ENCODE measurements at places on chromosomes 1 and 21.

GRCh38 chr21:34519016-34519415 lies 7.0 kb upstream of the KCNE1 start:
- H3K36me3 ChIP-seq = peaks cover 60% of the 10 kb centered on the region
- no peak for DNase-seq
- H3K4me1 ChIP-seq = peaks cover 24% of the 10 kb centered on the region

- no peak overlapping the region for H3K4me3 ChIP-seq
- no peaks in the 10 kb centered on the region for H3K27me3 ChIP-seq
- H3K4me1 ChIP-seq = no peaks in the 10 kb centered on the region
- no peak overlapping the region for H3K27ac ChIP-seq
- no peaks in the 10 kb centered on the region for H3K36me3 ChIP-seq
- DNase-seq = peak; percentile 42
These were observed 10.5 kb downstream of the WNT9A start for GRCh38 chr1:227937031-227937837.

DNA sequence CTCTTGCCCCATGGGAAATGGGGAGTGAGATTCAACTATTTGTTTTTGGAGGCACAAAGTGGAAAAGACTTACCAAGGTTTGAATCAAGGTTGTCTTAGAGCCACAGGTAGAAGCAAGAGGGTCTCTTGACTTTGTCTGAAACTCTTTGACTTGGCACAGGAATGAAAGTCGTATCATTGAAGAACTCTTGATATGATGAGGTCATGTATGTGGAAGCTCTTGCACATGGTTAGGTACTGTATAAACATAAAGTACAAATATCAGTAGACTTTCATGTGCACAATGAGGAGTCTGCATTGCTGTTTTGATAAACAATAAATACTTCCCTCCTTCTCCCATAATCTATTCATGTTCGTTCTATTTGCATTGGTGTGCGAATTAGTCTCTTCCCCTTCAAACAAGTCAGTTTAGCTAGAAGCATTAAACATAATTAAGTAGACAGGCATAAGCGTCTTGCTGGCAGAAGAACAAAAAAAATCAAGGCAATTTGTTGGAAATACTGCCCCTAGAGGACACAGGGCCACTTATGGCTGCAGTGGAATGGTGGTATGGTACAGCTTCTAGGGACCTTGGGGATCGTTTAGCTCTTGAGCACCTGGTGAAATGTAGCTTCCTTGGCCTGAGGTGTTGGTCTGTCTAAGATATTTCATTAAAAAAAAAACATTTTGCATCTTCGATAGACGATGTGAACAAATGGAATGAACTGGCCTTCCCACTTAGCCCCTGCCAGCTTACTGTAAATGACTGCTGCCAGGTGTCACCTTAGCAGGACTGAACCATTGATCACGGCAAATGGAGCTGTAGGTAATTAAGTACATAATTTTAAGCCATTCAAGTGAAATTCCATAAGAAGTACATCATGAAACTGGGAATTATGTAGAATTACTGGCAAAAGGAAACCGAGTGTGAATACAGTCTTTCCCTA lies 218.0 kb upstream of the GALNT2 start:
- no peak overlapping the region for H3K27ac ChIP-seq
- H3K36me3 ChIP-seq = no peaks in the 10 kb centered on the region
- H3K4me3 ChIP-seq = no peak overlapping the region

- no peak overlapping the region for H3K27ac ChIP-seq
- no peak for DNase-seq
These were observed 20.6 kb downstream of the SPOCD1 start for GRCh38 chr1:31795096-31795675.

GRCh38 chr1:208181364-208181763 lies 62.8 kb downstream of the PLXNA2 start:
- H3K4me1 ChIP-seq = peaks cover 80% of the 10 kb centered on the region
- no peak overlapping the region for H3K4me3 ChIP-seq
- H3K27ac ChIP-seq = no peak overlapping the region
- no peak for DNase-seq
- H3K27me3 ChIP-seq = no peaks in the 10 kb centered on the region

DNA sequence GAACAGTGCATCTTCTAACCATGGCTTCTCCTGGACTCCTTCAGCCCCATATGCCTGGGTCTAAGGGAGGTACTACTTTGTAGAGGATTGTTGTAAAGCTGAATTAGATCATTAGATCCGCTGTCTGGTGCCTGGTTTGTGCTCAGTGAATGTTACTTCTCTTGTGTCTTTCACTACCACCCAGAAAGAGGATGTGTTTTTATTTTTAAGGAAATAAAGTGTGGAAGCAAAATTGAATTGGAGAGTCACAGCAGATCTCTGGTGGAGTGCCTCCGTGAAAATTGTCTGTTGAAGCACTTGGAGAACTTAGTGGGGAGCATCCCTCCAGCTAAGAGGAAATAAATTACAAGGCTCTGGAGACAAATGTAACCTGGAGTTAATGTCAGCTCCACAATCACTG lies 101.8 kb upstream of the ARTN start:
- H3K27ac ChIP-seq = peak overlapping the region; percentile 11
- H3K27me3 ChIP-seq = no peaks in the 10 kb centered on the region
- no peak for DNase-seq
- no peak overlapping the region for H3K4me3 ChIP-seq
- H3K4me1 ChIP-seq = peaks cover 34% of the 10 kb centered on the region

DNA sequence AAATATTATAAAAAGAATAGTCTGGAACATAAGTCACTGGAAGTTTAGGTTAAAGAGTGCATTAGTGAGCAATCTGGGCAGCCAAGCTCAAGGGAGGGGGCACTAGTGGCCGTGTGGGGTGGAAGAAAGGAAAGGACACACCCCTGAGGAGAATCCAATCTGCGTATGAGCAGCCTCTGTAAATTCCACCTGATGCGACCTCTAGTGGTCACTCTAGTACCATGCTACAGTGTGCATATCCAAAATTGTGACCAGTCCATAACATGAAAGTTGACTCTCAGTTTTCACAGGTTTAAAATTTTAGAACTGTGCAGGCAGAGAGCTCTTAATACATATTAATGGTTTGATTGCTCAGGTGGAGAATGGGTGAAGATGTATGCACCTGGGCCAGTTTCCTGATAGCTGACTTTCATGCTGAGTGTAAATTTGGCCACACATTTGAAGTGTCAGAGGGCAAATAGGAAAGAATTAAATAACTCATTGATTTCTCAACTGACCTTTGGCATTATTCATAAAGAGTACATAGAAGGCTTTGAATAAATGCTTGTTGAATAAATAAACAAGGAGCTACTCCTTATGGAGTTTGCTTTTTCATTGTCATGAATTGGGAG lies 105.9 kb upstream of the C21orf91 start:
- H3K4me1 ChIP-seq = no peaks in the 10 kb centered on the region
- H3K4me3 ChIP-seq = no peak overlapping the region
- no peaks in the 10 kb centered on the region for H3K36me3 ChIP-seq
- H3K27ac ChIP-seq = no peak overlapping the region
- H3K27me3 ChIP-seq = no peaks in the 10 kb centered on the region

DNA sequence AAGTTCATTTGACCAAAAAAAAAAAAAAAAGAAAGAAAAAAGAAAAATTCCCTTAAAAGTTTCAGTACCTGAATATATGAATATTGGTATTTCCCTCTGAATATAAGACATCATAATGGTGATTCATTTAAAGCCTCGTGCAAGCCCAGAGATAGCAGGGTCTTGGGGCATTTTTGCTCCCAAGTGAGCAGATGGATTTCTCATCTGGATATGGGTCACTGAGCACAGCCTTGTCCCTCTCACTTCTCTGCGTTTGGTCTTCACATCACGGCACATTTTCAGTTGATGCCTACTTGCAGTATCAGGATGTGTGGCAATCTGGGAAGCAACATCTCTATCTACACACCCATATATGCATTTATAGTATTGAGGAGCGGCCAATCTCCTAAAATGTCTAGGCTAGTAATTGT lies 12.7 kb downstream of the CD58 start:
- H3K4me3 ChIP-seq = no peak overlapping the region
- H3K27me3 ChIP-seq = no peaks in the 10 kb centered on the region
- peaks cover 16% of the 10 kb centered on the region for H3K4me1 ChIP-seq
- no peak overlapping the region for H3K27ac ChIP-seq

DNA sequence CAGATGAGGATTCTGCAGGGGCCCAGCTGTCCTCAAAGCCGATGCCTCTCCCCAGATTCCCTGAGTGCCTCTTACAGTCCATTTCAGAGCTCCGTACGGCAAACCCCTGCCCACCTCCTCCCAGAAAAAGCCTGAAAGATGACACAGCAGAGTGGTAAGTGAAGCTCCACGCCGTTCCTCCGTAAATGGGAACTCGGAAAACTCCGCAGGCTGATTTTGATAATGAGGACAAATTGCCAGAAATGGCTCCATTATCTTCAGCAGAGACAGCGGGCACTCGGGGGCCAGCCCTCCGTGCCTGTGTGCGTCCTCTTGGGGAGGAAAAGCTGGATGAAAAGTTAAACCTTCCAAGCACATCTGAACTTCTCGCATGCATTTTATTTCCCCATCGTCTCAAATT lies 81.1 kb downstream of the NPHP4 start:
- peaks cover 4% of the 10 kb centered on the region for H3K36me3 ChIP-seq
- H3K27ac ChIP-seq = no peak overlapping the region
- H3K4me1 ChIP-seq = no peaks in the 10 kb centered on the region
- no peaks in the 10 kb centered on the region for H3K27me3 ChIP-seq
- no peak for DNase-seq
- no peak overlapping the region for H3K4me3 ChIP-seq

- DNase-seq = no peak
- H3K27ac ChIP-seq = no peak overlapping the region
- H3K4me3 ChIP-seq = no peak overlapping the region
- H3K36me3 ChIP-seq = peaks cover 7% of the 10 kb centered on the region
These were observed 25.6 kb downstream of the UCHL5 start for GRCh38 chr1:193033610-193034009.

DNA sequence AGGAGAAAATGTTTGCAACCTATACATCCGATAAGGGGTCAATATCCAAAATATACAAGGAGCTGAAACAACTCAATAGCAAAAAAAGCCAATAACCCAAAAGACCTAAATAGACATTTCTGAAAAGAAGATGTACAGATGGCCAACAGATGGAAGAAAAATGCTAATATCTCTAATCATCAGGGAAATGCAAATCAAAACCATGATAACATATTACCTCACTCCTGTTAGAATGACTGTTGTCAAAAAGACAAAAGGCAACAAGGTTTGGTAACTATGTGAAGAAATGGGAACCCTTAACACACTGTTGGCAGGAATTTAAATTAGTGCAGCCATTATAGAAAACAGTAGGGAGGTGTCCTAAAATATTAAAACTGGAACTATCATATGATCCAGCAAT lies 74.7 kb downstream of the LEPR start:
- peaks cover 7% of the 10 kb centered on the region for H3K4me1 ChIP-seq
- DNase-seq = no peak
- no peak overlapping the region for H3K27ac ChIP-seq
- no peaks in the 10 kb centered on the region for H3K36me3 ChIP-seq
- H3K27me3 ChIP-seq = no peaks in the 10 kb centered on the region
- H3K4me3 ChIP-seq = no peak overlapping the region

- H3K27ac ChIP-seq = no peak overlapping the region
- no peaks in the 10 kb centered on the region for H3K36me3 ChIP-seq
- H3K4me3 ChIP-seq = no peak overlapping the region
- no peaks in the 10 kb centered on the region for H3K4me1 ChIP-seq
These were observed 268.2 kb downstream of the LRRC7 start for GRCh38 chr1:69835955-69836354.

- H3K4me1 ChIP-seq = no peaks in the 10 kb centered on the region
- H3K27ac ChIP-seq = no peak overlapping the region
- no peaks in the 10 kb centered on the region for H3K36me3 ChIP-seq
- DNase-seq = peak; percentile 85
These were observed 89.0 kb upstream of the PPM1J start for GRCh38 chr1:112803906-112804762.

GRCh38 chr1:210758761-210759160 lies 375.2 kb downstream of the KCNH1 start:
- no peak overlapping the region for H3K4me3 ChIP-seq
- H3K36me3 ChIP-seq = no peaks in the 10 kb centered on the region
- no peaks in the 10 kb centered on the region for H3K27me3 ChIP-seq
- no peak for DNase-seq

- no peaks in the 10 kb centered on the region for H3K27me3 ChIP-seq
- H3K27ac ChIP-seq = no peak overlapping the region
- no peaks in the 10 kb centered on the region for H3K4me1 ChIP-seq
- no peak overlapping the region for H3K4me3 ChIP-seq
- no peak for DNase-seq
These were observed 34.1 kb downstream of the BMP8A start for GRCh38 chr1:39525366-39526165.

GRCh38 chr1:199574950-199575349 lies 452.6 kb upstream of the NR5A2 start:
- H3K27me3 ChIP-seq = no peaks in the 10 kb centered on the region
- DNase-seq = no peak
- no peaks in the 10 kb centered on the region for H3K36me3 ChIP-seq
- H3K4me1 ChIP-seq = no peaks in the 10 kb centered on the region
- H3K27ac ChIP-seq = no peak overlapping the region

DNA sequence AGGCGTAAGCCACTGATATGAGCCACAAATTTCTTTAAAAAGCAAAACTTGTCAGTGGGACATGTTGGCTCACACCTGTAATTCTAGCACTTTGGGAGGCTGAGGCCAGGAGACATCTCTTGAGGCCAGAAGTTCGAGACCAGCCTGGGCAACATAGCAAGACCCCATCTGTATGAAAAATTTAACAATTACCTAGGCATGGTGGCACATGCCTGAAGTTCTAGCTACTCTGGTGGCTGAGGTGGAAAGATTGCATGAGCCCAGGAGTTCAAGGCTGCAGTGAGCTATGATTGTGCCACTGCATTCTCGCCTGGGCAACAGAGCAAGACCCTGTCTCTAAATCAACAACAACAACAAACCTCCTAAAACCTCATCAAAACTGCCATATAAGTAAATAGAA lies 147.6 kb upstream of the BARHL2 start:
- no peaks in the 10 kb centered on the region for H3K27me3 ChIP-seq
- no peak overlapping the region for H3K4me3 ChIP-seq
- H3K4me1 ChIP-seq = no peaks in the 10 kb centered on the region
- no peak for DNase-seq
- no peaks in the 10 kb centered on the region for H3K36me3 ChIP-seq

DNA sequence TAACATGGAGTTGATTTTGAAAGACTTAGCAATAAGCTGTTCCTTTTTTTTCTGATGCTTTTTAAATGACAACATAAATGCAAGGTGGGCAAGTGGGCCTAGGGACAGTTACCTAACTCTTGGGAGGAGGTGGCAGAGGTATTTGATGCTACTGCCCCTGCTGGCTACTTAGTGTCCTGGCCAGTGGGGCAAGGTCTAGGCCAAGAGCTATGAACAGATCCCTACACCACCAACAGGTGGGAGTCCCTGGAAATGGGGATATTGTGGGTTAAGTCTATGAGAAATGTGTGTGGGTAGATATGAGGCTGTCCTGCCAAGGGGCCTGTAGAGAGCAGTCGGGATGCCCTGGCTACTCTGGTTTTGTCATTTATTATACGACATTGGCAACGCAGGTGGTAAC lies 31.3 kb upstream of the B3GALT5 start:
- no peaks in the 10 kb centered on the region for H3K27me3 ChIP-seq
- no peaks in the 10 kb centered on the region for H3K36me3 ChIP-seq
- H3K4me1 ChIP-seq = no peaks in the 10 kb centered on the region
- DNase-seq = no peak

GRCh38 chr1:81505831-81506230 lies 294.9 kb upstream of the ADGRL2 start:
- no peak overlapping the region for H3K4me3 ChIP-seq
- no peak for DNase-seq
- H3K4me1 ChIP-seq = peaks cover 8% of the 10 kb centered on the region
- H3K36me3 ChIP-seq = no peaks in the 10 kb centered on the region
- H3K27me3 ChIP-seq = no peaks in the 10 kb centered on the region
